ENCODE measurements at places on chromosomes 11 and 22.

DNA sequence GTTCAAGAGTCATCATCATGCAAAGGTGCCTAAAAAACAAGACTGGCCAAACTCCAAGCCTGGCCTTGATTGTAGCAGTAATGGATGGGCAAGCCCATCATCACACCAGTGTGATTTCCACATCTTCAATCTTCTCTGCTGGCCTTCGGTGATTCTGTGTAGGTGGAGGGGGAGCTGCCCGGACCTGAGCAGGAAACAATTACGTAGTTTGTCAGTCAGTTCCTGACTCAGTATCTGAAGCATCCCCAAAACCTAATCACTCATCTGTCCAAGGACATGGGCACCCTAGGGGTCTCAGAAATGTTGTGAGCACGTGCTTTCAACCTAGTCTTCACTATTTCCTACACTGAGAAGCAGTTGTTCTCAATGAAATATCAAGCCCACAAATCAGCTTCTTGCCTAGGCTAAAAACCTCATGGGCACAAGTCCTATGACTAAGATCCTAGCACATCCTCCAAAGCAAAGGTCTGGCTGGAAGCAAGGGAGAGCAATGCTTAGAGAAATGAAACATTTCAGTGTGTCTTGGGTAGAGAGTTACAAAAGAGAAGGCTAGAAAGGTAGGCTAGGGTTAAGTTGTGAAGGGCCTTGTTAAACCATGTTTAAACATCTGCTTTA lies 24.6 kb downstream of the ATG16L2 start:
- DNase-seq = no peak

- DNase-seq = no peak
These were observed 79.9 kb upstream of the DRD2 start for GRCh38 chr11:113555071-113555619.

GRCh38 chr22:19995611-19996339 lies 20.8 kb downstream of the ARVCF start:
- no peak for DNase-seq

- DNase-seq = peak; percentile 73
These were observed 2.1 kb downstream of the MED15 start for GRCh38 chr22:20509344-20510047.

- no peak for DNase-seq
These were observed 18.3 kb upstream of the SLC5A1 start for GRCh38 chr22:32024796-32025195.

GRCh38 chr11:6437423-6437822 lies 3.4 kb downstream of the HPX start:
- no peak for DNase-seq

- DNase-seq = no peak
These were observed 635 bp downstream of the PRR5 start for GRCh38 chr22:44702479-44703198.

All from CD4-positive, alpha-beta T cell treated with Interleukin-4 for 4 hours (primary cell).